ENCODE measurements at places on chromosomes 6 and 20. TPM values are rescaled to one million over a fixed set of nuclear protein-coding genes. Genes with fewer than 3 reads are reported as not detected.

The PRKN gene
- total RNA-seq = 1.3 TPM

The NHLRC1 gene
- total RNA-seq = 3.3 TPM

The SIGLEC1 gene
- not detected for total RNA-seq

The PRPF6 gene
- 33.5 TPM for total RNA-seq

The TMEM170B gene
- 0.12 TPM for total RNA-seq

The BMP7 gene
- 2.0 TPM for total RNA-seq

The STMND1 gene
- not detected for total RNA-seq

The PGBD1 gene
- 7.7 TPM for total RNA-seq

The NFKBIL1 gene
- 24.2 TPM for total RNA-seq

The SLC17A1 gene
- not detected for total RNA-seq

The RIPOR3 gene
- under 0.01 TPM for total RNA-seq

The ASXL1 gene
- total RNA-seq = 37.2 TPM

The BPIFA1 gene
- not detected for total RNA-seq

The LY6G6F gene
- total RNA-seq = not detected

The DPPA5 gene
- not detected for total RNA-seq

The XKR7 gene
- not detected for total RNA-seq

The MUCL3 gene
- total RNA-seq = not detected

The MEI4 gene
- not detected for total RNA-seq

The ID4 gene
- total RNA-seq = 32.5 TPM

The IL17A gene
- not detected for total RNA-seq
